NCI-H2029 treated with DMSO at 0.1 percent for 48 hours (cell line): ENCODE measurements at places on chromosomes 3 and 15.

DNA sequence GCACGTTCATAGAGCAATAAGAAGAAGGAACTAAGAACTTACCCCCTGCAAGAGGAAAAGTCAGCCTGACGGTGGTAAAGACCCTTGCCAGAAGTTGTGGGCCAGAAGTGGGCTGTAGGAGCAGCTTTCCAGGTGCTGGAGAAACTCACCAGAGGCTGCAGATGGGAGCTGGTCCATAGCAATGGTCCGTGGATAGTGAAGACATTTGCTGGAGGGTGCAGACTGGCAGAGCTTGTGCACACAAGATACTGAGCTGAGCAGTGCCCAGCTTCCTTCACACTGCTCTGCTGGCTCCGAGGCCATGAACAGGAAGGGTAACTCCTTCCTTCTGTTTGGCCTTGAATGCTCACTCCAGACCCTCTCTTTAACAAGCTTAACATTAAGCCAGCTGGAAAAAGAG is 149.8 kb upstream of the BNIP2 start:
- DNase-seq = no peak

DNA sequence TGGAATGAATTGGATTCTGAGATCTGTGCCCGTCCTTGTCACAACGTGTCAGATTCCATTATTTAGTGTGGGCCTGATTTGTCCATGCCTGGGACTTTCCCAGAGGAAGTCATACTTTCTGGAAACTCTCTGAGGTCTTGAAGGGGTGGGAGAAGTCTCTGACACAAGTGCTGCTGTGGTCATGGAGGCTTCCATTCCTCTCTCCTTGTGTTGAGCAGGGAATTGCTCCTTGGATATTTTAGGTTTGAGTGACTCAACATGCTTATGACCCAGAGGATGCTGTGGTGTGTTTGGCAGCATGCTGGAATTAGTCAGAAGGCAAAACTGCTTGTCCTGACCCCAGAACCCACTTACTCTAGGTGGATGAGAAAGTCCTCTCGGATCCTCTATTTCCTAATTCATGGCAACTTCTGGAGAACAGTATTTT is 132.1 kb downstream of the LPP start:
- no peak for DNase-seq

DNA sequence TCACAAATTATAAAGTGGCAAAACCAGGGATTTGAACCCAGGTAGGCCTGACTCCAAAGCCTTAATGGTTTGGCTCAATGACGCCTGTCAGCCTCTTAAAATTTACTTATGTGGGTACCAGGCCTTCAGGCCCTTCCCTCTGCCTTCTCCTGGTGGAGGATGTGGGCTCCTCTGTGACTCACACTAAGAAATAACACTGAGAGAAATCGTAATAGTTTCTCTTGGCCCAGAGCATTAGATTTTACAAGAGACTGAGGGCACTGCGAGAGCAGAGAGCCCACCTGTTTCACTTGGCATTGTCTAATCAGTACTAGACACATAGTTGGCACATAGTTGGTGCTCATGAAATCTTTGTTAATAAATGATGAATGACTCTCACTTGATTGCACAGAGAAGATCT is 505.2 kb downstream of the SHQ1 start:
- no peak for DNase-seq

DNA sequence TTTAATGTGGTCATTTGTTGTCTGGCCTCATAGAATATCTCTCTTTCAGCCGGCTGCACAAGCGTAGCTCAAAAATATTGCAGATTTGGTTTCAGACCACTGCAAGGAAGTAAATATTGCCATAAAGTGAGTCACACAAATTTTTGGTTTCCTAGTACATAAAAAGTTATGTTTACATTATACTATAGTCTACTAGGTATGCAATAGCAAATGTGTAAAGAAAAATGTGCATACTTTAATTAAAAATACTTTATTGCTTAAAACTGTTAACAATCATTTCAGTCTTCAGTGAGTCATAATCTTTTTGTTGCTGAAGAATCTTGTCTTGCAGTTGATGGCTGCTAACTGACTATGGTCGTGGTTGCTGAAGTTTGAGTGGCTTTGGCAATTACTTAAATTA is 425.1 kb upstream of the ROBO1 start:
- no peak for DNase-seq

DNA sequence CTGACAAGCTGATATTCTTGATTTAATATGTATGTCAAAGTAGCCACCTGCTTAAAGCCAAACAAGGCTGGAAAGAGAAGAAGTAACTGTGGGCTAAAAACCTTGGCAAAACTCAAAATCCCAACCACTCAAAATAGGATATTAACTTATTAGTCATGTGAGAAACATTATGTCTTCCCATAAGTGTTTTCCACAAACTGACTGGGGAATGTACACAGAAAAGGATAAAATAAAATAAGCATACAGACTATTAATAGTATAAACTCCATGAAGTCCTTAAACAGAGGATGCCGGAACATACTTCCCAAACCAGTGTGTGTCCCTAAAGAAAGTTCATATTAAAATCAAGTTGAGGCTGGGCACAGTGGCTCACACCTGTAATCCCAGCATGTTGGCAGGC is 263.7 kb upstream of the THBS1 start:
- no peak for DNase-seq

DNA sequence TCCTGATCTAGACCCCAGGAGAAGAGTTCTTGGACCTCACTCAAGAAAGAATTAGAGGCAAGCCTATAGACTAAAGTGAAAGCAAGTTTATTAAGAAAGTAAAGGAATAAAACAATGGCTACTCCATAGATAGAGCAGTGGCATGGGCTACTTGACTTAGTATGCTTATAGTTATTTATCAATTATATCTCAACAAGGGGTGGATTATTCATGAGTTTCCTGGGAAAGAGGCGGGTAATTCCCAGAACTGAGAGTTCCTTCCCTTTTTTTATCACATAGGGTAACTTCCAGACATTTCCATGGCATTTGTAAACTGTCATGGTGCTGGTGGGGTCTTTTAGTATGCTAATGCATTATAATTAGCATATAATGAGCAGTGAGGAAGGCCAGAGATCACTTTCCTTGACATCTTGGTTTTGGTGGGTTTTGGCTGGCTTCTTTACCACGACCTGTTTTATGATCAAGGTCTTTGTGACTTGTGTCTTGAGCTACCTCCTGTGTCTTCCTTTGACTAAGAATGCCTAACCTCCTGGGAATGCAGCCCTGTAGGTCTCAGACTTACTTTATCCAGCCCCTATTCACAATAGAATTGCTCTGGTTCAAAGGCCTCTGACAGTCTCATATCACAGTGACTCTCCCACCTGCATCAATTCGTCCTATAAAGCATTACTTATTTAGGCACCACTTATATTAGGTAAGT is 35.3 kb upstream of the PLSCR2 start:
- no peak for DNase-seq

DNA sequence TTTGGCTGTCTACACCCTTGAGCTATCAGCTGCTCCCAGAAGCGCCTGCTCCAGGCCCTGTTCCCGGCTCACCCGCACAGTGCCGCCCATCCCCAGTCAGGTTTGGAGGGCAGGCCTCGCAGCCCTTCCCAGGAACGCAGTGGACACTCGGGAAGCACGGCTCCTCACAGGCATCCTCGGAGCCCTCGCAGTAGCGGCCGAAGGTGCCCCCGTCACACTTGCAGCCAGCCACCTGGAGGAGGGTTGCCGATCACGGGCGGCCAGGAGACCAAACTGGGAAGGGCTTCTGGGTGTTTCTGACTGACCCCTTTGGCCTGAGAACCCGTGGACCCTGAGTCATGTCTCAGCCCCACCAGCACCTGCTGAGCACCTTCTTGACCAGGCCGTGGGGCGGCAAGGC is 33.4 kb downstream of the MUC20 start:
- DNase-seq = no peak
